ENCODE measurements at places on chromosomes 7 and 10.

DNA sequence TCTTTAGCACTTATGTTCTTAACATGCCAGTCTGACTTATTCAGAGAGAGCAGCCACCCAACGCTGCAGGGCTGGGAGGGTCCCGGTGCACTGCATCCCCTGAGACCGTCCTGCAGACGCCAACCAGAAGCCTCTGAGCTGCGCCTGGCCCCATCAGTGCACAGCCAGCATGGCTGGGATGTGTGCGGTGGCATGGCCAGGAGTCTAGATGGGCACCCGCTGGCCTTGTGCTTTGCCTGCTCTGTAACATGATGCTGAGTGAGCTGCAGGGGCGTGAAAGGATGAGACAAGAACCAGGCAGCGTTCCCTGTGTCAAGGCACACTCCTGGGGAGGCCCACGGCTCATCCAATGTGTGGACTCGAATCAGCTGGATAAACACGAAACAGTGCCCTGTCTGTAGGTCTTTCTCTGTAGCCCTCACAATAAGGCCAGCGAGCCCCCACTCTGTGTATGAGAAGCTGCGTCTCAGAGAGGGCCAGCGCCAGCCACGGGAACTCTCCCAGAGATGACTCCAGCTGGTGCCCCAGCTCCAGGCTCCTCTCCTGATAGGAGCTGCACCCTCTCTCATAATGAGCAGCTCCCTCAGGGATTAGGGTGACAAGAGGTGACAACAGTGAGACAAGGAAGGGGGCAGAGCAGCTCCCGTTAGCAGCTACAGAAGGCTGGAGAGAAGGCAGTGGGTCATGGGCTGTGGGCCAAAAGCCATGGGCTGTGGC lies 96.8 kb downstream of the TNS3 start:
- DNase-seq, result no peak

DNA sequence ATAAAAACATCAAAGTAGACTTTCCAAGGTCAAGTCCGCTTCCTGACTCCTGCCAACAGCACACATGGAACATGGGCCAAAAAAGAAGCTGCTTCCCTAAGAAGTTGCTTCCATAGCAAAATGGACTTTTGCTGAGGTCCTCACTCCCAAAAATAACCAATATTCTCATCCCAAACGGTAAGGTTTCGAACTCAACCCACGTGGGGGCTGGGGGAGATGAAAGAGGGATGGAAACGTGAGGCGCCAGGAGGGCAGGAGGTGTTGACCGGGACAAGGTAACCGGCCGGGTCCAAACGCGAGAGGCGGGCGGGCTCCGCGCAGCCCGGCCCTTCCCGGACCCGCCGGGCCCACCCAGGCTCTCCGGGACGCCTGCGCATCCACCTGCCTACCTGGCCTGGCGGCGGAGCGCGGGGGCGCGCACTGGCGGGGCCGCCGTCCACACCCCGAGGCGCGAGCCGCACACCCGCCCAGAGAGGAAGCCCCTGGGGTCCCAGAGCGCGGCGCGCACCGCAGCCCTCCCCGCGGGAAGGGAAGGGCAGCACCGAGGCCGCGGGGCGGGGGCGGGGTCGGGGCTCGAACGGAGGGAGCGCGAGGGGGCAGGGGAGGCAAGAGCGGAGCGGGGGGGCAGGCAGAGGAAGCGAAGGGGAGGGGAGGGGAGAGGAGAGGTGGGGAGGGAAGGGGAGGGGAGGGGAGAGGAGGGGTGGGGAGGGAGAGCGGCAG lies 742 bp downstream of the LMBR1 start:
- peak; percentile 41 for DNase-seq

DNA sequence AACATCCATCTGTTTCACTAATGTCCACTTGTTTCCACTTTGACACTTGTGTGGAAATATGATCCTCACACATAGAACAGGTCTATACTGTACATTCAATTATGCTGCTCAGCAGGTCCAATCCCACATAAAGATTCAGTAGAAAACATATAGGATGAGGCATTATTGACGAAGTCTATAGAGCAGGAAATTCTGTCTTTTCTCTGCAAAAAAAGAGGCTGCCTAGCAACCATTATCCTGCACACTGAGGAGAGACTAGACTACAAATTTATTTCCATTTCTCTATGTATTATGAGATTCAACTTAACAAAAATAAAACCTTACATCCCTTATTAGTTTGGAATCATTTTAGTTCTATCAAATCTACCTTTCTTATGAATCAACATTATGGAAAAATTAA lies 204.6 kb upstream of the POM121L12 start:
- no peak for DNase-seq

DNA sequence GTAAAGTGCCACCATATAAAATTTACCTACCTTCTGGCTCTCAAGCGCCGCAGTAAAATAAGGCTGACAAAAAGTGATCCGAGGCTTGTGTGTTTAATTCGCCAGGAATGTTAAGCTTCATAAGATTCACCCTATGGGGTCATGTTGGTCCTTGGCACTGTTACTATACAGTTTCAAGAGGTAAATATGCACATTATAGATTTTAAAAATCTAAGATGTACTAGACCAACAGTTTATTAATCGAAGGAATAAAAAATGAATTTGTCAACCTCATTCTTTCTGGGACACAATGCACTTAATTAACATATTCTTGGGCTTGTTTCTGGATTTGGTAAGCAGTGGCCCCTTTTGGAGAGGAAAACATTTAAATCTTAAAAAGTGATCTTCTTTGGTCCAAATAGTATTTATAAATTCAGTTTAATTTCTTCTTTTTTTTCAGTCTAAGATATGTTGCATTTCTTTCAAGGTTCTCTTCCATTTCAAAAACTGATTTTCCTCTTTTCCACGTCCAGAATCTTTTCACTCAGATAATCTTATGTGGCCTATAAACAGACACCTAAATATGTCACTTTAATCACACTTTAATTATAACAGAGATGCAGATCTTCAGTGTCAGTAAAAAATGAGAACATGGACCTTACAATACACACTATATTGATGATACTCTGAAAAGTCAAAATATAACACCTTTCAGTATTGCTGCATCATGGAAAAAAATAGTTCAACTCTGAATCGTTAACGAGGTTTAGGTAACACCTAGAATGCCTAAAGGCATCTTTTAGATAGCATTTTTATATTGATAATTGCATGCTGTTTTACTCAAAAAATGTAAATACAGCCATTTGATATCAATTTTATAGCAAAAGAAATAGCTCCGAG lies 3.8 kb upstream of the SKIDA1 start:
- DNase-seq, result no peak

DNA sequence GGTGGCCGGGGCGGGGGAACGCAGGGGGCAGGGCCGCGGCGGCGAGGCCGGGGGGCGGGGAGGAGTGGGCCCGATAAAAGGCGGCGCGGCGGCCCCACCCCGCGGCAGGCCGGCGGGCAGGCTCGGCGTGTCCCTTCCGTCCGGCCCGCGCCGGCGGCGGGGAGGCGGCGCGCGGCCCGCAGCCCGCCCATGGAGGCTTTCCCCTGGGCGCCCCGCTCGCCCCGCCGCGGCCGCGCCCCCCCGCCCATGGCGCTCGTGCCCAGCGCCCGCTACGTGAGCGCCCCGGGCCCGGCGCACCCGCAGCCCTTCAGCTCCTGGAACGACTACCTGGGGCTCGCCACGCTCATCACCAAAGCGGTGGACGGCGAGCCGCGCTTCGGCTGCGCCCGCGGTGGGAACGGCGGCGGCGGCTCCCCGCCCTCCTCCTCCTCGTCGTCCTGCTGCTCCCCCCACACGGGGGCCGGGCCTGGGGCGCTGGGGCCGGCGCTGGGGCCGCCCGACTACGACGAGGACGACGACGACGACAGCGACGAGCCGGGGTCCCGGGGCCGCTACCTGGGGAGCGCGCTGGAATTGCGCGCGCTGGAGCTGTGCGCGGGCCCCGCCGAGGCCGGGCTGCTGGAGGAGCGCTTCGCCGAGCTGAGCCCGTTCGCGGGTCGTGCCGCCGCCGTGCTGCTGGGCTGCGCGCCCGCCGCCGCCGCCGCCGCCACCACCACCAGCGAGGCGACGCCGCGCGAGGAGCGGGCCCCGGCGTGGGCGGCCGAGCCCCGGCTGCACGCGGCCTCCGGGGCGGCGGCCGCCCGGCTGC lies at the start of gene NANOS1:
Gene NANOS1 (plus strand): TSS at position 102 of the 808 bp plus-strand sequence. CDS start 88 bp downstream, at position 190.
- DNase-seq, result no peak

DNA sequence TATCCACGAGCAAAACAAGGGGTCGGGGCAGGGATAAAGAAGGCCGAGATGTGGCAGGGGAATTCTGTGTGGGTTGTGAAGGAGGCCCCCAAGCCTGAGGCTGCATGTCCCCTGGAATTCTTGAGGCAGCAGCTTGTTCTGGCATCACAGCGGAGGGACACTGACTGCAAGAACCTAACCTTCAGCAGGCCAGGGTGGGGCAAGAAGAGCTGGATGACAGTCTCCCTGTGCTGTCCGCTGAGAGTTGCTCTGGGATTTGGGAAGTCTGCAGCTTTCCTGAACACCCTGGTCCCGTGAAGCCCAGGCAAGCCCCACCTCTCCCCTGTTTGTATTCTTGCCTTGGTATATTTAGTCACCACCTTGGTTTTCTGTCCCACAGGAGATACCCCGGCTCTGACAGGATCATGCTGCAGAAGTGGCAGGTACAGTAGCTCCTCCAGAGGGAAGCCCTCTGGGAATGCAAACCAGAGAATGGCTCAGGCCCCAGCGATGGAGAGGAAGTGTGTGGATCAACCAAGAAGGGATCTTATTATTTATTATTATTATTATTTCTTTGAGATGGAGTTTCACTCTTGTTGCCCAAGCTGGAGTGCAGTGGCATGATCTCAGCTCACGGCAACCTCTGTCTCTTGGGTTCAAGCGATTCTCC lies 1.9 kb upstream of the LRRC18 start:
- DNase-seq, result no peak

DNA sequence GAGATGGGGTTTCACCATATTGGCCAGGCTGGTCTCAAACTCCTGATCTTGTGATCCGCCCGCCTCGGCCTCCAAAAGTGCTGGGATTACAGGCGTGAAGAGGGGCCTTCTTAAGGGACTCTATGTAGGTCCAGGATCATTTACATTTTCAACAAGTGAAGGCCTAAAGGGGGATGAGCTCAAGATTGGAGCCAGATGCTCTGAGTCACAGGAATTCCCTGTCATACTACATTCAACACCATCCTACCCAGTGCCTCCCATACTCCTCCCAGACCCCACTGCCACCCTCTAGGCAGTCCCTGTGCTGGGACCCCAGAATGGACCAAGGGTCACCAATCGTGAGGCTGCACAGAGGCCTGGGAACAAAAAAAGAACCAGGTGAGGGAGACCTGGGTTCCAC lies 29.9 kb downstream of the CYTH3 start:
- DNase-seq, result no peak

- peak; percentile 36 for DNase-seq
Measured at GRCh38 chr10:21525367-21526187, at the start of gene SKIDA1. Gene SKIDA1 (minus strand): TSS chr10:21525682. CDS start chr10:21517822, 7,860 bp downstream.

- DNase-seq, result no peak
Measured at GRCh38 chr10:37947526-37947925, 28.9 kb downstream of the ZNF25 start.

- no peak for DNase-seq
Measured at GRCh38 chr7:156198277-156198676, 386.0 kb upstream of the SHH start.

- no peak for DNase-seq
Measured at GRCh38 chr7:40742270-40742669, 607.5 kb downstream of the SUGCT start.

- DNase-seq, result no peak
Measured at GRCh38 chr10:27500886-27501285, 3.2 kb upstream of the RAB18 start.

DNA sequence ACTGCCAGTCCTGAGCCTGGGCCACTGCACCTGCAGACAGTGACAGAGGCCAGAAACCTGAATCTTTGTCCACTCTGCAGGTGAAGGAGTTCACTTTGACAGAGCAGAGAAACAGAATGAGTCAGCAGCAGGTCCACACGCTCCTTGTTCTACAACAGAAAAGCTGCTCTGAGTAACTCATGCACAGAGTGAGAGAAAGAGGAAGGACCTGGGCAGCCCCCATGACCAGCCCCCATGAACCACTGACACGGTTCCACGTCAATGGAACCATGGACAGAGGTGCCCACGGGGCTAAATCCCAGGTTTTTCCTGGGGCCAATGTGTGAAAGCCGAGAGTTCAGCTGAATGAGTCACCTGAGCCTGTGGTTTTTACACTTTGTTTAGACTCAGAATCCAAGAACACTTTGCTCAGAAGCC lies 40.8 kb upstream of the CTBP2 start:
- DNase-seq, result no peak

DNA sequence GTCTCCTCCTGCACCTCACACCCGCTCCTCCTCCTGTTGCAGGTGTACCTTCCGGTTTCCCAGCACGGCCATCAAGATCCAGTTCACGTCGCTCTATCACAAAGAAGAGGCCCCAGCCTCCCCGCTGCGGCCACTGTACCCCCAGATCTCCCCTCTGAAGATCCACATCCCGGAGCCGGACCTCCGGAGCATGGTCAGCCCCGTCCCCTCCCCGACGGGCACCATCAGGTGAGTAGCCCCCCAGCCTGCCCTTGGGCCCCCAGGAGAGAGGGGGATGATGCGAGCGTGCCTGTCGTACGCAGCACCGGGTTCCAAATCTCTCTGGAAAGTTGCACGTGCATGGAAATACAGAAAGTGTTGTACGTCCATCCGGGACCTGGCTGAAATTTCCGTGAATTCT lies 34.6 kb upstream of the AP5Z1 start:
- no peak for DNase-seq

GRCh38 chr7:151260883-151261282 lies 12.4 kb upstream of the SMARCD3 start:
- no peak for DNase-seq

DNA sequence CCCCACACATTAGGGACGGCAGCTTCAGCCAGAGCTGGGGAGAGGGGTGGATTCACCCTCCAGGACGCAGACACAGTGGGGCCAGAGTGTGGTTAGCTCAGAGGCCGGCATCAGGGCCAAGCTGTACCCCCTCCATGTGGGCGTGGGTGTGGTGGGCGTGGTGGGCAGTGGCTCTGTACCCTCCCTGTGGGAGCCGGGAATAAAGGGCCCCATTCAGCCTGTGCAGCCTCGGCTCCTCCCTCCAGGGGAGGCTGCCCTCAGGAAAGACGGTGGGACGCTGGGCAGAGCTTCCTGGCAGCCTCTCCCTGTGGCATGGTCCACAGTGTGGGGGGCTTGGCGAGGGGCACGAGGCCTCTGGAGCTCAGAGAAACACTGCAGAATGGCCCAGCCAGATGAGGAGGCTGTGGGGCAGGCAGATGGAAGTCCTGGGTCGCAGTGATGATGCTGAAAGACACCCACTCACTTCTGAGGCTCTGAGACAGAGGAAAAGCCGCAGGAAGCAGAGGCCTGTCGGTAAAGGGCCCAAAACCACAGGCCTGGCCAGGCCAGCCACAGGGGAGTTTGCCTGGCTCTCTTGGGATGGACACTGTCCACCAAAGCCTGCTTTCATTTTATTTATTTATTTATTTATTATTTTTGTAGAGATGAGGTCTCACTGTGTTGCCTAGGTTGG lies 108.0 kb downstream of the SH3PXD2A start:
- DNase-seq, result no peak
